Activated T-cell treated with anti-CD3 and anti-CD28 coated beads for 24 hours (primary cell): ENCODE measurements at places on chromosomes 3 and 15.
A peak's percentile ranks its signal among the peaks of the same experiment; 100 is the strongest.

- no peak for DNase-seq
Observed at GRCh38 chr3:134369231-134369741, 5.0 kb downstream of the AMOTL2 start.

DNA sequence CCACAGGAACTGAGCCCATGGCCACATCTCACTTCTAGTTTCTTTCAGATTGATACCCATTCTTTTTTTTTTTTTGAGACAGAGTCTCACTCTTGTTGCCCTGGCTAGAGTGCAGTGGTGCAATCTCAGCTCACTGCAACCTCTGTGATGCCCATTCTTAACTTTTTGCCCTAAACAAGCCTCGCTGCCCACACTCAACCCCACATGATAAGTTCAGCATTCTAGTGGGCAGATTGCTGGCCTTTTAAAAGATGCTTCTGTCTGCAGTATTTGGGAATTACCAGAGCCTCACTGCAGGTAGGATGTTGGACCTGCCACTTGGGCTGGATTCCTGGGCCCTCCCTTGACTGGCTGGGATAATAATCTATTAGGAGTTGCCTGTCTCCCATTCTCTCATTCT, 51.0 kb downstream of the TRANK1 start:
- DNase-seq, result no peak

- DNase-seq, result no peak
Observed at GRCh38 chr3:124846189-124846588, 41.0 kb downstream of the ITGB5 start.

DNA sequence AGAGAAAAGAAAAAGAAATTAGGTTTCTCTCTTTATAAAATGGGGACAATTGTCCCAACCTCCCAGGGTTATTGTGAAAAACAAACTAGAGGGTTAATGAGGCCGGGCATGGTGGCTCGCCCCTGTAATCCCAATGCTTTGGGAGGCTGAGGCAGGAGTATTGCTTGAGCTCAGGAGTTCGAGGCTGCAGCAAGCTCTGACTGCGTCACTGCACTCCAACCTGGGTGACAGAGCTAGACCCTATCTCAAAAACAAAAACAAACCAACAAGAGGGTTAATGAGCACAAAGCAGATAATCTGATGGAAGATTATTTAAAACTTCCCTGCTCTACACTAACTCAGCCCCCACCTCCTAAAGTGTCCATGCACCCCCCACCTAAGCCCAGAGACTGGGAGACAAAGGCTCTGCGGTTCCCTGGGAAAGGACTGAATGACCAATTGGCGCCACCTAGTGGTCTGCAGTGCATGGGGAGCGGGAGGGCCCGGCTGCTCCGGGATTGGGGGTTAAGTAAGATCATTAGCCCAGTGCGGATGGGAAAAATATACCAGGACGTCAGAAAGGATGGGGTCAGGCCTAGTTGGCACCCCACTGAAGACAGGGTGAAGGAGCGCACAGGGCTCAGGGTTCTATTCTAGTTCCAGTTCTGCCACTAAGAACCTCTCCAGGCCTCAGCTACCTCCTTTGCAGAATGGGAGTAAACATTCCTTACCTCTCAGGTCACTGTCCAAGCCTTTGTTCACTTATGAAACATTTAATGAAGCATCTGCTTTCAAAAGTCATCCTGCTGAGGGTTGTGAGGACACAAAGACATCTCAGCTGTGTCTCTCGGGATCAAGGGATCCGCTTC, 15.6 kb downstream of the PIF1 start:
- DNase-seq, result peak; percentile 57

GRCh38 chr3:877001-877400, 215.8 kb upstream of the CNTN6 start:
- no peak for DNase-seq

- no peak for DNase-seq
Observed at GRCh38 chr3:27509376-27509775, 25.2 kb upstream of the SLC4A7 start.

- DNase-seq, result no peak
Observed at GRCh38 chr3:1462371-1462770, 369.5 kb downstream of the CNTN6 start.

DNA sequence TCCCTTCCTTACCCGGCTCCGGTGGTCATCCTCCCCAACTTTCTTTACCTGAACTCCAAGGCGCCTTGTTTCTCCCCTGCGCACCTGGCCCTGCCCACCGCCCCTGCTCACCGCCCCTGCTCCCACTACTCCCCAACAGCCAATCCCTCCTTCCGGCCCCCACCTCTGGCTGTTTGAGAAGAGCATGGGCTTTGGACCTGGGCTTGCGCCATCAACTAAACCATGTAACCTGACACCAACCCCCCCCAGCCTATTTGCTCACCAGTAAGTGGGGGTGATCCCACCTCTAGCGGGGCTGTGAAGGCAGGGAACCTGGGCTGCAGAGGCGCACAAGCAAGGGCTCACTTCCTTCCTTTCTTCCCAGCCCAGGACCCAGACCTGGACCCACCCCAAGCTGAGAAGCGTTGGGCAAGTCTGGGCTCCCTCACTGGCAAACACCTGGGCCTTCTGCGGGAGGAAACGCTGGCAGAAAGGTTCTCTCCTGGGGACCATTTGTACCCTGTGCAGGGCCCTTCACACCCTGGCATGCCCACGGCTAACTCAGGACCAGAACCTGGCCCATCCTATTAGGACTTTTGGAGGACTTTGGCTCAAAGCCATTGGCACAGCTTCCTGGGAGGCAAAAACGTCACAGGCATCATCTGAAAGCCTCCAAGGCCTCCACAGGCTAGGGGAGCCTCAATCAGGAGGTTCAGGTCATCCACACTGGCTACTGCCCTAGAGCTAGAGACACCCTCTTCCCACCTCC, at the start of gene PLXNB1:
TSS of gene PLXNB1 (minus strand) at position 127 of the 748 bp plus-strand sequence. CDS start 5,475 bp downstream, outside the sequence.
- DNase-seq, result no peak

GRCh38 chr3:176202652-176203051, 994.6 kb downstream of the TBL1XR1 start:
- no peak for DNase-seq

- no peak for DNase-seq
Observed at GRCh38 chr15:98855815-98856531, 151.6 kb downstream of the PGPEP1L start.

DNA sequence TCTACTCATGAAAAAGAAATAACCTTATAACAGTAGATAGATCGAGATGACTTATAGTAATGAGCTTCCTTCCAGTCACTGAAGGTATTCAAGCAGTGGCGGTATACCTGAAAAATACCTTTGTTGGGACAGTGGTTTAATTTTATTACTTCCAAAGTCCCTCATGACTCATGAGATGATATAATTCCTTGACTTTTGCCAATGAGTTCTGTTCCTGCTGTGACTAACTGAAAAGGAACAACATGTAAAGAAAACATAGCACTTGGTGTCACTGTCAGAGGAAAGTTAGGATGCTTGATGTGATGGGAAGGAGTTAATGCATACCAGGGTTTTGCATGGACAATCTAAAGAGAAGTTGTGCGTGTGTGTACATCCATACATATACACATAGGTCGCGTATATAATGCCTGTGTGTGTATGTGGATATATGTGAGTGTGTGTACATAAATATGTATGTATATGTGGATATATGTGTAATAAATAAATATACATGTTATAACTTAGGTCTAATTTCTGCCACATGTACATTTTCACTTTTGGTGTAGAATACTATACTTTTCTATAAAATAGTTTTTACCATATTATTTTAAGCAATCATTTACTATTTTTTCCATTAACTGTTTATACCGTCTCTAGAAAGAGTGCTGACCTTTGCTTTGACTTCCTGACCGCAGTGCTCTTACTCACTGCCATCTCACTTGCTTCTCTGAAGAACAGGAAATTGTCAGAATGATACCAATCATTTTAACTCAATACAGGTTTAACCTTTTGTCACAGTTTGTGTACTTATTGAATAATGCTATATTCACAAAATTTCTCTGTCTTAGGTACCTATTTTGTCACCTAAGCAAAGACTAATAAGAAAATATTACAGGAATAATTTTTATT, 12.6 kb upstream of the PAK2 start:
- no peak for DNase-seq

DNA sequence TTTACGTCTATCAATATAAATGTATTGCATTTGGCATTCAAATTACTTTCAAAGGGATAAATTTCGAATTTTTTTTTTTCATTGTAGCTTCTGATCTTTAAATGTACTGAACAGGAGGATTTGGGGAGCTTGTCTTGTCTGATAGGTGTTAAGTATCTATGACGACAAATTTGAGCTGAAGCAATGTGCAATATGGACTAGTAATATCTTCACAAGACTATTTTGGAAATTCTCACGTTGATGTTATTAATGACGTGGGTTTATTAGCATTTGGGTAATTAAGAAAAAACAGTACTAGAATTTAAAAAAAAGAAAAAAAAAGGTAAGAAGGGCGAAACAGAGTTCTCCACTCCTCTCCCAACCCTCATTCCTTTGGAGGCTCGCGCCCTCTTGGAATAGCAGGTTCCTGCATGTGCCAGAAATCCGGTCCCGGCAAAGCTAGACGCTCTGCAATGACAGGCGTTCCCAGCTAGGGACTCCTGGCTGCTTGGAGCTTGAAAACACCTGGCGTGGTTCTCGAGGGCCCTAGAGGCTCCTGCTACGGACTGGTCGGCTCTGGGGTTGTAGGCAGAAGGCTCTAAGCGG, 648 bp upstream of the P2RY1 start:
- no peak for DNase-seq

DNA sequence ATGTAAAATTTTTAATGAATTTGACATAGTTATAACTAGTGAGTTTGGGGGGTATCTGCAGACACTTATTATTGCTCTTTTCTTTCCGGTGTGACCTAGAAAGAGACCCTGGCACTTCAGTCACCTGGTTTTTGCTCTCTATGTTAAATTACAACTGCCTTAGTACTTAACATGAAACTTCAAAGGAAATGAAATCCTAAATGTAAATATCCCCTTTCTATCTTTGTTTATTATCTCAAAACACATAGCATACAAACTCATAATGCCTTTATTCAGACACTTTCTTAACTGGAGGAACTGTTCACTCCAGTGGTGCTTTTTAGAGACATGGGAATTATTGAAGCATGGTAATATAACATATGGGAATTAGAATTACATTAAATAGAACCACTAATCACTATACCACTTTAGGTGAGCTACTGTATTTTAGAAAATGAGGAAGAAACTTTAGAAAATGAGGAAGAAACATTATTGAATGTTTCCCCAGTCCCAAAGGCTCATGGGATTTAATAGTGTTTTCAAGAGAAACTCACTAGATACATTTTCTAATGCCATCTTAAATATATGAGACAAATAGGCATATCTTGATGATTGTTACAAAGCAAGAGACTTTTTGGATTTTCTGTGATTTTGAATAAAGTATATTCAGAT, 119.5 kb upstream of the MLF1 start:
- DNase-seq, result no peak
